ENCODE measurements at places on chromosomes 3 and 15.

DNA sequence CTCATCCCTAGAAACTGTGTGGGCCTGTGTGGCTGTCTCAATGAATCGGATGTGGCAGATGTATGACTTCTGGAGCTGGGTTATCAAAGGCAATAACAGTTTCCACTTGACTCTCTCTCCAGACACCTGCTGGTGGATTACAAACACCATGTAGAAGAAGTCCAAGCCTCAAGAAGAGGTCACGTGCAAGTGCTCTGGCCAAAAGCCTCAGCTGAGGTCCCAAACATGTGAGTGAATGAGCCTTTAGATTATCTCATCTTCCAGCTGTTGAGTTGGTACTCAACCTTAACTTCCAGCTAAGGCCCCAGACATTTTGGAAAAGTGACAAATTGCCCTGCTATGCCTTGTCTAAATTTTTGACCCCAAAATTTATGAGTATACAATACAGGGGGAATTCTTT lies 42.7 kb upstream of the IL12A start:
- DNase-seq, result no peak

- no peak for DNase-seq
Observed at GRCh38 chr3:197050511-197050910, 20.9 kb upstream of the MELTF start.

DNA sequence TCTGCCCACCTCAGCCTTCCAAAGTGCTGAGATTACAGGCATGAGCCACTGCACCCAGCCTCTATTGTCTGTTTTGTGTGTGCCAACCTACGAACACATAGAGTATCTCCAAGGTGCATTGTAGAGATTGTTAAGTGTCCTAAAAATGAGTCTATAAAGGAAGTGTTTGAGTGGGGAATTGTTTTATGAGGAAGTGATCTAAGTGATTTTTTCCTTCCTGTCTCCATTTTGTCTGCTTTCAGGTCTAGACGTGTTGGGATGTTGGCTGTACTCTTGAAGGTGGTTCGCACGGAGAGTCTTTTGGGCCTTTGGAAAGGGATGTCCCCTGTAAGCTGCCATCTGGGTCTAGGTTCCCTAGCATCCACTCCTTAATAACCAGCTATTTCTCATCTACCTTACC lies 7.0 kb downstream of the SLC25A38 start:
- DNase-seq, result no peak

- DNase-seq, result no peak
Observed at GRCh38 chr15:89760303-89761008, 9.4 kb upstream of the MESP1 start.

DNA sequence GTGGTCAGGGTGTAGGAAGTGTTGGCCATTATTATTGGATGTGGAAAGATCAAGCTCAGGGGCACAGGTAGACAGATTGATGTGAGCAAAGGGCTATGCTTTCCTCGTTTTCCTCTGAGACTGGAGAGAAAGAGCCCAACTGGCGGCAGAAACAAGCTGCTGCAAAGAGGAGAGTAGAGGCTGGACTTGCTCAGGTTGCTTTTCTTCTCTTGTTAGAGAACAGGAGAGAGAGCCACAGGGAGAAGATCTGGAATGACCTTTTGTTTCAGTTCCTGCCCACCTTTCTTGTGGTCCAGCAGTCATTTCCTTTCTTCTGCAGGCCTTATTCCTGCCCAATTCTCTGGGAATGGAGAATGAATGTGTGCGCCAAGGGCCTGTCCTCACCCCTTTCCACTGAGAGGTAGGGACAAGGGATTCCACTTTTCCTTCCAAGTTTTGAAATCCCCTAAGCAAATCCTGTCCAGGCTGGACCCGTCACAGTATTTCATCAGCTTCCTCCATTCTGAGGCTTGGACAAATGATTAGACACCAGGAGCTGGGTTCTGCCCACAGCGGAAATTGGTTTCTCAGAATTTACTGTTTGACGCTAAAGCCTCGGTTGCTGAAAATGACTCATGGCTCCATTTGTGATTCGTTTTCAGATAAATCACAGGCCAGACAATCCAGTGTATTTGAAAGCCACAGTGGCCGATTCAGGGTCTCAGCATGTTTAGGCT lies 16.1 kb downstream of the ZNF80 start:
- no peak for DNase-seq

GRCh38 chr15:56919609-56920366 lies 1.3 kb downstream of the TCF12 start:
- DNase-seq, result peak; percentile 2

DNA sequence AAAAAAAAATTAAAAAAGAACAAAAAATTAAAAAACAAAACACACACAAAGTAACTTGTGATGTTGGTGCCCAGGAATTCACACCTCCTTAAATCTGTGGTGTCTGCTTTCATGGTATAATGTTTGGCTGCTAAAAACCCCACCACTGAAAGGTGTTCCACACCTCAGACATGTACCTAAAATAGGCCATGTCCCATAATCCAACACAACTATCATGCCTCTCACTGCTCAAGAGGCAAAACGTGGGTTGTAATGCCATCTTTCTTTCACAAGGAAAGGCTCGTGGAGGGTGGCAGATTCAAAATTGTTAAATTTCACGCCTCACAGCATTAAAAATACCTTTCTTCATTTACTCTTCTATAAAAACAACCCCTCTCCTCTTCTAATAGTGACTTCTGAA lies 29.5 kb downstream of the MKRN2 start:
- no peak for DNase-seq

- DNase-seq, result no peak
Observed at GRCh38 chr15:81113861-81114291, 20.2 kb upstream of the CFAP161 start.

DNA sequence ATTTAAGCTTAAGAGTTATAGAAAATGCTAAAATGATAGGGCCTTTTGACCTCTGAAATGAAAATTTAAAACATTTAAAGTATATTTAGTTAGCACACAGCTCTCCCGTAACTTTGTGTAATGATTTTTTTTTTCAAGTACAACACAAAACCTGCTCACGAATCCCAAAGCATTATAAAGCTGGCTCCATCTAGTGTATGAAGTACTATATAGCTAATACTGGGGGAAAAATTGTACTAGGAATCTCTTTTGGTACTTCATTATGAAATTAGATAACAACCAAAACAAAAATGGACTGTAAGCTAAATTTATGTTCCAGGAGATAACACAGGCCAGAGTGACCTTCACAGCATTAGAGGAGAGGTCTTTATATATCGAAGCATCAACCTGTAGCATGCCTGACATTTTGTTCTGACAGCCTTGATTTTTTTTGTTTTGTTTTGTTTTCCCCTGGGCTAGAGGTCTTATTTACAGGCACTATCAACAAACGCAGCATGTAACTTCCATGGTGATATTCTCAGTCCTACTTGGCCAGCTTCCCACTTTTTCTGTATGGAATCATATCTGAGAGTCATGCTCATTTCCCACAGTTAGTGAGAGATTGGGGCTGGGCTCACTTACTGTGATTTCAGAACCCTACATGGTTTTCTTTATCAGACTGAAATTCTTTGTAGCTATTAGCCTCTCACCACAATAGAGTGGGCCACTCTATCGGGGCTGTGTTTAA lies 116.3 kb downstream of the MITF start:
- no peak for DNase-seq

- DNase-seq, result no peak
Observed at GRCh38 chr3:144165482-144165881, 193.9 kb downstream of the DIPK2A start.

DNA sequence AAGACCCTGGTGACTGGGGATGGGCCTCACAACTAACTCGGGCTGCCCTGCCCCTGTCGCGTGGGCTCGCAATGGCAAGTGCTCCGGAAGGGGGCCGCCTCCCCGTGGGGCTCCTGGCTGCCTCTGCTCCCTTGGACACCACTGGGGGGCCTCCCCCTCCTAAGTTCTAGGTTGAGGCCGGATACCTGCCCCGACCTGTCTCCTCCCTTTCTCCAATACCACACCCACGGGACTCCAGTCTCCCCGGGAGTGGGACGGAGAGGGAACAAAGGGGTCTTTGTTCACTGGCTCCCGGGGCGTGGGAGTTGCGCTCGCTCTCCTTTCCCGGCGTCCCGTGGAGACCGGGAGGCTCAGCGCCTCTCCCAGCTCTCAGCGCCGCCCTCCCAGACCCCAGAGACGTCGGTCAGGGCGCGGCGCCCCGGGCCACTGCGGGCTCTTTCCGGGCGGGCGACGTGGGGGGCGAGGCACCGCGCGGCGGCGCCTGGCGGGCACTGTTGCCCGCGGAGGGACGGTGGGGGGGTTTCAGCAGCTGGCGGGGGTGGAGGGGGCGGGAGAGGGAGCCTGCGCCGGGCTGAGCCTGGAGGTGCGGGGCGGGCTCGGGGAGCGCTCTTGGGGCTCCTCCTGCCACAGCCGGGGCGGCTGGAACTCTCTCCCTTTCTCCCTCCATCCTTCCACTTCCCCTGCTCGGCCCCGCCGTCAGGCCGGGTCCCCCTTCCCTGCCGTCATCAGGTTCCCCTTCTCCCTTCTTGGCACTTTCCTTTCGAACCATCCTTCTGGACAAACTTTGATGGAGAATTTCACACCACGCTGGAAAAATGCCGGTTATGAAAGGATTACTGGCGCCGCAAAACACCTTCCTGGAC lies at the start of gene KCNH8:
KCNH8 (plus strand) TSS at position 606 of the 863 bp plus-strand sequence; CDS start at position 816, 210 bp downstream.
- no peak for DNase-seq

DNA sequence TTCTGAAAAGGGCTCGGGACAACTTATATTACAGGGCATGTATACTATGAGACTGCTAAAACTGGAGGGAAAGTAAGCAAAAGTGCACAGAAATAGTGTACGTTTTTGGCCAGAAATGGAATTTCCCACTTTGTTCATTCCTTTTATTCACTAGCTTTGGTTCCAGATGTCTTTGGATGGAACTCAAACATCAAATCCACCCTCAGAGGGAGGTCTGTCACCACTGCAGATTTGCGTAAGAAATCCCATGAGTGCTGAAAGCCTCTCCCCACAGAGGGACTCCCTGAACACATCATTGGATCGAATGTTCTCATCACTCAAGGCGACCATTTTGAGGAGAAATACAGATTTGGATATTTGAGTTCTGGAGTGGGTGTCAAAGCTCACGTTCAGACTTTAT lies 71.6 kb downstream of the FEM1B start:
- DNase-seq, result no peak

Measured in stimulated activated CD4-positive, alpha-beta T cell treated with anti-CD3 and anti-CD28 coated beads, Interleukin-1b, Interleukin-23, amount 100 ng/mL, for 1 hour (primary cell).